ENCODE measurements at places on chromosomes 11 and 22.

GRCh38 chr11:122258446-122259194 is 142.6 kb upstream of the BLID start:
- no peak for DNase-seq

DNA sequence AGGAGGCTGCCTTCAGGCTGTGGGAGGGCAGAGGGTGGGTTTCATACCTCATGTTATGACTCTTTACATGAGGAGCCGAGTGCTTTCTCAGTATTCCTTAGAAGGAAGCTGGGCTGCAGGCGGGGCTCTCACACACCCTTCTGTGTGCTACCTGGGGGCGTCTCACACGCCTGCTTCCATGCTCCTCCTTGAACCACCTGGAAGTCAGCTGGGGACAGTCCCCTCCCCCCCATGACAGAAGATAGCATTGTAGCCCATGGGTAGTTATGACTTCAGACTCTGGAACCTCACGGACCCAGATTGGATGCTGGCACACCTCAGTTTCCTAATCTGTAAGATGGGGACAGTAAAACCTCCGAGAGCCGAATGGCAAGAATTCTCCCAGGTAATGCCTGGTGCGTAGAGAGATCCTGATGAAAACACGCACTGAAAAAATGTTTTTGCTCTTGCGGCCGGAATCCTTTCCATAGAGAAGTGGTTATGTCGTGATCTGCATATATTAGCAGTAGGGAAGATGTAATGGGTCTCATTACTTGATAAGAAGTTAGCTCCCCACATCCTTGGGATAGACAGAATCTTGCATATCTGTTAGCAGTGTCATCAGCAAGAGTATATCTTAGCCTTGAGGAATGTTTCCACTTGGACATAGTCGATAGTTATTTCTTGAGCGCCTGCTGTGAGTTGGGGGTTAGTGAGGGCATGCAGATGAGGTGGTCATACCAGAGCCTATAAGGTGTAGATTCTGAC is 4.9 kb downstream of the DAGLA start:
- DNase-seq, result no peak

- DNase-seq, result no peak
Measured at GRCh38 chr11:2098691-2099515, 40.3 kb downstream of the IGF2 start.

DNA sequence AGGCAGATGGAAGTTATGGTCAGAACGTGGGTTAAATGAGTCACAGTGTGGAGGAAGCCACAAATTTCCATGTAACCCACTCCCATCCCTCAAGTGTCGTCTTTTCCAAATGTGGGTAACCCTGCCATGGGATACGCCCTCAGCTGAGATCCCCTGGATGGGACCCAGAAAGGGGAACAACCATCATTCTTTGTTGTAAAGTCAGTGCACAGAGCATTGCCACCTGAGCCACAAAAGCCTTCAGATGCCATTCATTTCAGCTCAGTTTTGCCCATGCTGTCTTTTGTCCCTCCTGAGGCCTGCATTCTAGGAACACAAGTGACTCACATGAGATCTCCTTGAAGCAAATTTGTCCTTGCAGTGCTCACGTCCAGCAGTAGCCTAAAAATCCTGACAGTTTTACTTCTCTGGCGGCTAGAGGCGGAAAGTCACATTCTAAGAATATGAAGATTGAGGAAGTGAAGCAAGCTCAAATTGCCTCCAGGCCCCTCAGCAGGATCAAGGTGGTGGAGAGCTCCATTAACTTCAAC is 30.6 kb downstream of the MMP13 start:
- no peak for DNase-seq

DNA sequence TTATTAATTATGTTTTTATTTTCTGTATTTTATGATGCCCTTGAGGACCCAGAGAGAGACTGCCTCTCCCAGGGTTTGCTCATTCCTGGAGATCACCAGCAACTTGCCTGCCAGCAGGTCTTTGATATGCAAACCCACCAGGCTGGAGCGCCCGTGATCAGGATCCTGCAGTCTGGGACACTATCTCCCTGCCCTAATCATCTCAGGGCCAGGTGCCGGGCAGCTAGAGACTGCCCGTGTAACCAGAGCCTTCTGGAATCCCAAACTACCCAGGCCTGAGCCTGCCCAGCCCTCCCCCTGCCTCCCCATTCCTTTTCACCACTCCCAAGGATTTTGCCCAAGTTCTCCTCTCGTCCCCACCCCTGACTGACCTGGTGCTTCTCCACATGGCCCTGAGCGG is 52.2 kb upstream of the B3GAT1 start:
- no peak for DNase-seq

DNA sequence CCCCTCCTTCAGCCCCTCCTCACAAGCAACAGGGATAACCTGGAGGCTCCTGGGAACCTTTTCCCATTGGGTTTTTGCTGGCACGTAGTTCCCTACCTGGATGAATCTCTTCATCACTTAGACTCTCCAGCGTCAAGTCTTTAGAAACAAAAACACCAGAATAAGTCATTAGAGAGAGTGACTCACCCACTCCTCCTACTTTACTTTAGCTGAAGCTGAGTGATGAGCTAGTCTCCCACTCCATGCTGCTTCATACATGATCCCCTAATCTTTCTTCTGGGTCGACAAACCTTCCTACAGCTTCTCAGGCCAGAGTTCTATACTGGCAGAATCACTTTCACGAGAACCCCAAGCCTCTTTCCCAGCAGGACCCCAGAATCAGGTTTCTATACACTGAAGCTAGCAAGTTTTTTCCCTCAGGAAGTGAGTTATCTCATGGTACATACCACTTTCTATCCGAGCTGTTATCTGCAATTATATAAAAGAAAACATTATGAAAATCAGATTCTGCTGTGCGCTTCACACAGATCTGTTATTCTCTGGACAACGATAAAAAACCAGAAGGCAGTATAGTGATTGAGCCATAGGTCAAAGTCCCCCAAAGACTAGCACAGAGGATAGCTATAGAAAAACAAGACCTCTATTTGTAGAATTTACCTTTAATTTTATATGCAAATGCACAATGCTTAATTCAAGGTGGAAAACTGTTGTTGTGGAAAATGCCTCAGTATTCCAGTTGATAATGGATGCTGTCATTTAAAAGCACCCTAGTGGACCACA is 18.7 kb downstream of the DRICH1 start:
- DNase-seq, result no peak

DNA sequence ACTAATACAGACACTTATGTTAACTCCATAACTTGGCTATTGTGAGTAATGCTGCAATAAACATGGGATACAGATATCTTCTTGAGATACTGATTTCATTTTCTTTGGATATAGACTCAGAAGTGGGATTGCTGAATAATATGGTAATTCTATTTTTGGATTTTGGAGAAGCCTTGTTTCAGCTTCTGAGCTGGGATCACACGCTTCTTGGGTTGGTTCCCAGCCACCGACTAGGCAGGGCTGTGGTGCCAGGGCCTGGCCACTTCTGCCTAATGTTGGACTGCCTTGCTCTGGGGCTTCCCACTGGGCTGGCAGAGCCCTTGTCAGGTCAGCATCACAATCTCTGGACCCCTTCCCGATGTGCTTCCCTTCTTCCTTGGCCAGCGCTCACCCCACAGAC is 14.0 kb upstream of the MCHR1 start:
- DNase-seq, result no peak

DNA sequence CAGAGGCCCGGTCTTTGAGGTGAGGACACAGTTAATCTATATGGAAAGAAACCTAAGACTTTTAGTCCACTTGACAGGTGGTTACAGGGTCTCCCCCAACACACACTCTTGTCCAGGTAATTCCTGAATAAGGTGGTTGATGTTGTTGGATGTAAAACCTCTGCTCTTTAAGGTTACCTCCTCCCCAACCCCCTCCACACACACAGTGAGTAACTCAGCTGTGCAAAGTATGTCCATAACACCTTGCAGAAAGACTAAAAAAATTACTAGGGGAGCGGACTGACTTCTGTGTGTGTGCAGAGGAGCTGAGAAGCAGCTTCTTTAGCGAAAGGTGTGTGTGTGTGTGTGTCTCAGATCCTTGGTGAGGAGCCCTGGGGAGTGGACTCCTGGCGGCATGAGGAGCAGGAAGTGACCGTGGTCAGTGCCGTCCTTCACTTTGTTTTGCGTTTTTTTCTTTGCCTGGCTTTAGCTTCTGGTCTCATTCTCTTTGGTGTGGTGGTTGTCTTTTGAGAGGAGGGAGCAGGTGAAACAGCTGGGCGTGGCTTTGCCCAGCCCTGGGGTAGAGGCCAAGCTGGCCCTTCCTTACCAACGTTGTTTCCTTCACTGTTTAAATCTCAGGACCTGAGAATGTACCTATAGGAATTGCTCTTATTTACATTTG is 1.7 kb downstream of the ZBED4 start:
- DNase-seq, result no peak

GRCh38 chr11:63635762-63636465 is 21.7 kb upstream of the PLAAT3 start:
- DNase-seq, result peak; percentile 46

DNA sequence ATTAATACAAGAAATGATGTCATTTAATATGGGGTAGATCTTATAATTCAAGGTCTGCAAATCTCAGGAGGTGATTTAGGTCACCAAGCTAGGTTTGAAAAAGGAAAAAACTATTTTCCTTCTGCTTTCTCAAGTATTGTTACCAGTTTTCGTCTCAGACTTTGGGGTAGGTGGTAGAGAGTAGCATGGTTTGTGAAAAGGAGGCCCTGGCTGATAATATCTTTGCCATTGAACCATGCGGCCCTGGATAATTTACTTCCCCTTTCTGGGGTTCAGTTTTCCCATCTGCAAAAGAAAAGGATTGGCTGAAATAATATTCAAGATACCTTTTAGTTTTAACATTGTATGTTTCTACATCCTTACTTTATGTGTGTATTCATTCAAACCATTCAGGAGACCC is 92.1 kb downstream of the WNT11 start:
- DNase-seq, result no peak

- DNase-seq, result no peak
Measured at GRCh38 chr11:15944460-15944859, 411.9 kb downstream of the SOX6 start.

DNA sequence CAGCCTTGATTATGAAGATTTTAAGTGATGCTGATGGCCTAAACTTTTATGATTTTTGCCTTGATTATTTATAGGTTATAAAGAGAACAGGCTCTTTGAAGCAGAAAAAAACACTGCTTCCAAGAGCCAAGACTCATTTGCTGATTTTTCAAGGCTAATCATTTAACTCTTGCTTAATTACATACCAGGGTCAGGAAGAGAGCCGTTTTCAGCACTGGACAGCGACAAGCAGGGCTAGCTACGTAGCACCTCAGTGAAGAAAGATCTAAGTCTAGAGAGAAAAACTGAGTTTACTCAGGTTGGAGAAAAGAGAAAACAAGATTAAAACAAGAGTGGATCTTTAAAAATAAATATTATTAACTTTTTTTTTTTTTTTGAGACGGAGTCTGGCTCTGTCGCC is 615.4 kb upstream of the B3GAT1 start:
- peak; percentile 20 for DNase-seq

DNA sequence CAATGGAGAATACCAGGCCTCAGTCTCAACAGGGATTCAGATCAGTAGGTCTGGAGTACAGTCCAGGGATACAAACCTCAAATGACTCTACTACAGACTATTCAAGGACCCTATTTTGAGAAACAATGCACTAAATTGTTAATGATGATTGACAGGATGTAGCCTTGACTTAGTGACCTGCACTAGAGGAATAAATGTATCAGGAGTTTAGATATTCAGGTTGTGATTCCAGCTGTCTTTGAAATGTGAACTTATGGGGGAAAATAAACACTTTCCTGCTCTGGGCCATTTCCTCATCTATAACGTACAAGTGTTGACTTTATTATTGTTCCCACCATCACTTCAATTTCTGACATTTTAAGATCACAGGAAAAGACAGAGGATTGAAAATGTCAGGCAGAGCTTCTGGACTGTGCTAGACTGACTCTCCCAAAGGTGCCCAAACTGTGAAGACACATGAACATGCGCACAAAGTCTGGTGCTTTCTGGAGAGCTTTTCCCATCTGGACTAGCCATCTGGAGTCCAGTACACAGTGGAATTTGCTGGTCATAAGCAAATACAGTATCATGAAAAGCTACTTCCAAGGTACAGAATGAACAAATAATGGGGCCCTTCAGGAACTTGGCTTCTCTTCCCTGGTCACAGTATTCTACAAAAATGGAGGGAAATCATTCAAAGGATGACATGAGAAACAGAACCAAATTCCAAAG is 110.4 kb downstream of the USP35 start:
- DNase-seq, result no peak

DNA sequence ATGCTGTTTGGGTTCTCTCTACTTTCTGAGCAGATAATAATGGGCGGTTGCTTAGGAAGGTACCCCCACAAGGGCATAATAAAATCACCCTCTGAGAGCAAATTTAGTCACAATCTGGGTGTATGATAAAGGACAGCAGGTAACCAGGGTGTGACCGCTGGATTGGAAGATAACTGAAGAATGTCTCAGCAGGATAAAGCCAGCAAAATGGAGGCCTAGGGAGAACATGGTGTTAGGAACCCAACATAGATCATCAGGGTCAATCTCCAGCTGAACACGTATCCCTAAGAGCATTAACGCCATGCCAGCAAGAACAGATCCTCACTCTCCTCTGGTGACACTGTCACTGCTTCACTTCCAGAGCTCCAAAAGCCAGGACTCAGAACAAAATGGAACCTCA is 64.5 kb upstream of the SCUBE2 start:
- DNase-seq, result no peak

GRCh38 chr11:94781837-94782236 is 13.7 kb downstream of the AMOTL1 start:
- no peak for DNase-seq

DNA sequence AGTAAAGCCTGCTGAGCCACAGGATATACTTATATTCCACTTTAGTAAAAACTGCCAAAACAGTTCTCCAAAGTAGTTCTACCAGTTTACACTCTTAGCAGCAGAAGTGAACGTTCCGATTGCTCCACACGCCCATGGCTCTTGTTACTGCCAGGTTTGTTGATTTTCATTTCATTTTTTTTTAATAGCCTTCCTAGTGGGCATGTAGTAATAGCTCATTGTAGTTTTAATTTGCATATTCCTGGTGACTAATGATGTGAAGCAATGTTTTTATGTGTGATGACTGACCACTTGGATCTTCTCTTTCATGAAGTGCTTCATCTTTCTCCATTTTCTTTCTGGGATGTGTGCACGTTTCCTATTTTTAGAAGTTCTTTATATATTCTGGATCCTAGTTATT is 4.8 kb upstream of the C11orf97 start:
- DNase-seq, result no peak

GRCh38 chr11:88619656-88620385 is 282.3 kb upstream of the CTSC start:
- DNase-seq, result no peak

GRCh38 chr11:69977951-69978350 is 100.2 kb upstream of the ANO1 start:
- DNase-seq, result no peak

GRCh38 chr22:39674536-39674935 is 104.0 kb downstream of the CACNA1I start:
- no peak for DNase-seq

DNA sequence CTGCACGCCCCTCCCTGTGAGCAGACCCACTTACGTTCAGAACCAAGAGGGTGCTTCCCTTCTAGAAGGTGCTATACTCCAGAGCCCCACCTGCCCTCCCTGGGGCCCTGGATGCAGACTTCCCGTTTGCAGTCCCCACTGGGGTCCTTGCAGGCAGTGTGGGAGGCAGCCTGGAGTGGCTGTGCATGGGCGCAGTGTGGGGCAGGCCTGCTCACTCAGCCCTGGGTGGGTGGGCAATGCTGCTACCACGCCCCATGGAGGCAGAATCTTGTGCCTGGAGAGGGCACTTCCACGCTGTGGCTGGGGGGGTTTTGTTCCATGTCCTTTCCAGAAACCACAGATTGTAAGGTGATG is 116.2 kb downstream of the KCNQ1OT1 start:
- DNase-seq, result no peak

- DNase-seq, result no peak
Measured at GRCh38 chr11:110295086-110295485, 1.3 kb downstream of the RDX start.
